ENCODE measurements at places on chromosomes 5 and 9.

- DNase-seq = no peak
Measured at GRCh38 chr5:89097103-89097502, 214.1 kb upstream of the MEF2C start.

DNA sequence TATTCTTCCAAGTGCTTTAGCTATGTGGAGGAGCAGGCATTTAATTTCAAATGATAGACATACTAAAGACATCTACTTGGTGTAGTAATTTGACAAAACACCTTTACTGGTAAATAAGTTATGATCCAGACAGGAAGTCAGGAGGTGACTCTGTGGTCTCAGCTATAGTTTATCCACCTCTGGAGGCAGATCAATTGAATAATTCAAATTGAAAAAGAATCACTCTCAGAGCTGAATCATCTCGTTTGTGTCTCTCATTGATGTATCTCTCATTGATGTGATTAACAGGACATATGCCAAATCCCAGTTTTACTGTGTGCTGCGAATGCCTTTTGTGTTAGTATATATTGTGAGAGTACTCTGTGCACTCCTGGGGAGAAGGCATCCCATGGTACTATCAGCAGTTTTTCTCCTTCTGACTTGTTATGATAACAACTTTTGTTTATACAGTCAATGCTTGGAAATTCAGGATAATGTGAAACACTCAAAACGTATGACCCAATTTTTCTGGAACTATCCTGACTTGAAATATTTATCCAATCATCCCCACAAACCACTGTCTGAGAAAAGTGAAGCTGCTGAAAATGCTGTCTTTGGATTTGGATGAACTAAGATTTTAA is 48.5 kb upstream of the DAB2 start:
- no peak for DNase-seq

DNA sequence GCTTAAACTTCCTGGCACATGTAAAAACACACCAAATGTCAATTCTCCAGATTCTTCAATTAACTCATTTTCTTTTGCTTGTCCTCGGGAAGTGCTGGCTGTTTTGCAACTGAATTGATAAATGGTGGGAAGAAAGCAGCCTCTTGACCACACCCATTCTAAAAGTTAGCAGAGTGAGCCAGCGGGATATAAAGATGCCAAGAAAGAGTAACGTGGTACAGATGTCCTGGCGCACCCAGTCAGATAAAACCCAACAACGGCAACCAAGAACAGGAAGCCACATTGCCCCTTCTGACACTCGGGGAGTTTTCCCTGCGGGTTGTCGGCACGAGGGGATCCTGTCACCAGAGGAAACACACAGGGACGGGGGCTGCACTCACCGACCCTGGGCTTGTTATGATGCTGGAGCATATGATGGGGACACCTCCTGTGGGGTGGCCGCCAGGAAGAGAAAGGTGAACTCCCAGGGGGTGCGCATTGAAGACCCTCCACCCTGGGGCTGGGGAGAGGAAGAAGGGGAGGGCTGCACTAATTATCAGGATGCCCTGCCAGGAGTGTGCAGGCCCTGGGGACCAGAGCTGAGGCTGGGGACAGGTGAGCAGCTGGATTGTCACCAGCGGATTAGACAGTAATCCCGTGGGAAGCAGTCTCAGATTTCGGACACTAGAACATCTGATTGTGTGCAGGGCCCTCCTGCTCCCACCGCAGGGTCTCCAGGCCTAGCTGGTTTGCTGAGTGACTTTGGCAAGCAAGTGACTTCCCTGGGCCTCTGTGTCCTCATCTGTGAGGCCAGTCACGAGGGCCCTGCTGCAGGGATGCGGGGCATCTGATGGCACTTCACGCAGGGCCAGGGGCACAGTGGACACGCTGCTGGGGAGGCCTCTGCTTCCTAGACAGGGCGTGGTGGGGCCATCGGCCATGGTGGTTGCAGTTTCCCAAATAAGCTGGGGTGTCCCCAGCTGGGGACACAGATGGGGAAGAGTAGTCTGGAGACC is 59.2 kb downstream of the CRB2 start:
- no peak for DNase-seq

GRCh38 chr5:103035701-103036100 is 84.2 kb downstream of the GIN1 start:
- no peak for DNase-seq

DNA sequence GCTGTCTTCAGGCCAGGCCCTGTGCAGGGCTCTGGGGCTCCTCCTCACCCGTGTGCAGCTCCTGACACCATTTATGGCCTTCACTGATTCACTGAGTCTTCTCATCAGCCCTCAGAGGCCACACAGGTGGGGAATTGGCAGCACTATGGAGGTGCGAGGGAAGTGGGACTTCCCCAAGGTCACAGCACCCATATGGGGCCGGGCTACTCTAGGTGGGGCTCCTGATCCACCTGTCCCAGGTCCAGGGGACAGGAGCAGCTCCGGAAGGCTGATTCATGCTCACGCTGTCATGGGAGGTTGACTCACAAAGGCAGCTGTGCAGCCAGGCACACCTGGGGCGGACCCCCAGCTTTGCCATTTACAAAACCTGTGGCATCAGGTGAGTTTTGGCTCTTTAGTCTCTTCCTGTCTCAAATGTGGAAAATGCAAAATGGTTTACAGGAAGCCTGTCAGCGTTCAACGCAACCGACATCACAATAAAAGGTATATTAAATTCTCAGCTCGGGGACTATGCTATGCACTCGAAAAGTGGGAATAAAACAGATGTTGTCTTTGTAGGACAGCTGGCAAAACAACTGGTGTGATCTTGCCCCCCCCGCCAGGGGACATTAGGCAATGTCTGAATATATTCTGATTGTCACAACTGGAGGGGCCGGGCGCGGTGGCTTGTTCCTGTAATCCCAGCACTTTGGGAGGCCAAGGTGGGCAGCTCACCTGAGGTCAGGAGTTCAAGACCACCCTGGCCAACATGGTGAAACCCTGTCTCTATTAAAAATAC is 15.0 kb downstream of the NAIF1 start:
- no peak for DNase-seq

DNA sequence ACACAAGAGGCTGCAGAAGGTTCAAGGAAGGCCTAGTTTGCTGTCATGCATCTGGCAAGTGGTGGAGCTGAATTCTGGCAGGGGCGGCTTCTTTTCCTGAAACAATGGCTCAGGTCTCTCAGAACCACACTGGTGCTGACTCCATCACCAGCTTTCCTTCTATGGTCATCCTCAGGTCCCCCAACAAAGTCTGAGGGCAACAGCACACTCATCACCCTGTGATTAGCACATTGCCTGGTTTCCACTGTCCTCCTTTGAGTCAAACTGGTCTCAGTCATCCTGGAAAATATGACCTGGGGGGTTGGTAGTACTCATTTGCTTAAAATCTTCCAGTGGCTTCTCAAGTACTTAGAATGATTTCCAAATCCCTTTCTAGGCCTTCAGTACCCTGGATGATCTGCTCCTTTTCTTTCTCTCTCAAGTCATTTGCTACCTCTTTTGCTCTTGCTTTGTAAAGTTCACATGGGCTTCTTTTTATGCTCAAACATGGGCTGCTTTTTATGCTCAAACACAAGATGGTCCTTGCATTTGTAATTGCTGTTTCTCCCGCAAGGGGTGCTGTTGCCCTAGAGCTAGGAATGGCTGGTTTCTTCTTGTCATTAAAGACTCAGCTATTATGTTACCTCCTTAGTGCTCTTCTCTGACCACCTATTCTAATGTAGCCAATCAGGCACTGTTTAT is 144.9 kb downstream of the ALDH1A1 start:
- no peak for DNase-seq
